Chondrocyte (in vitro differentiated cells): ENCODE measurements at places on chromosomes 2 and 18. TPM values are rescaled to one million over a fixed set of nuclear protein-coding genes. Genes with fewer than 3 reads are reported as not detected.

DNA sequence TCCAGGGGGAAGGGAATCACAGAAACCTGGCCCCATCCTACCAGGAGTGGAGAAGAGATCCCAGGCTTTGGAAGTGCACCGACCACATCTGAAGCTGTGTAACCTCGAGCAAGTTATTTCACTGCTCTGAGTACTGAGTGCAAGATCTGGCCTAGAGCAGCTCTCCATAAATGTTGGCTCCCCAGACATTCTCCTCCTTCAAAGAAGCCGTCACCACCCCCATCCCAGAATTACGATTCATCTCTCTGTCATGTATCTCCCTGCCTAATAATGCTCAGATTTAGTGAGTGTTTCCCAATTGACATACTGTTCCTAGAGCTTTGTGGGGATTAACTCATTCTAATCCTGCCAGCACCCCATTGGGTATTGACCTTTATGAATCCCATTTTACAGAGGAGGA lies 51.7 kb downstream of the TNS1 start:
- DNase-seq: no peak

DNA sequence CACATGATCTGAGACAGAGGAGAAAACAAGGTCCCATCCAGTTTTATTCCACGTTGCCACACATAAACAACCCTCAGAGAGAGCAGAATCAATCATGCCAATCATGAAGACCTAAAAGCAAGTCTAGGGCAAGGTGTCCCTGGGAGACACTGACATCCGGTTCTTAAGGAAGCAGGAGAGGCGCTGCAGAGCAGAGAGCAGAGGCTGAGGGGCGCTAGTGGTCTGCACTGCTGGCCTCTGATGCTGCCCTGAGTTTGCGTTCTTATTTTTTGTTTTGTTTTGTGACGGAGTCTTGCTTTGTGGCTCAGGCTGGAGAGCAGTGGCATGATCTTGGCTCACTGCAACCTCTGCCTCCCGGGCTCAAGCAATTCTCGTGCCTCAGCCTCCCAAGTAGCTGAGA lies 83.3 kb downstream of the SMIM21 start:
- no peak for DNase-seq

- no peak for DNase-seq
Observed at GRCh38 chr2:51000849-51001617, 30.9 kb downstream of the NRXN1 start.

- DNase-seq: no peak
Observed at GRCh38 chr2:60413069-60413813, 140.2 kb downstream of the BCL11A start.

GRCh38 chr2:66433945-66434678 lies 813 bp upstream of the MEIS1 start:
- peak; percentile 81 for DNase-seq

DNA sequence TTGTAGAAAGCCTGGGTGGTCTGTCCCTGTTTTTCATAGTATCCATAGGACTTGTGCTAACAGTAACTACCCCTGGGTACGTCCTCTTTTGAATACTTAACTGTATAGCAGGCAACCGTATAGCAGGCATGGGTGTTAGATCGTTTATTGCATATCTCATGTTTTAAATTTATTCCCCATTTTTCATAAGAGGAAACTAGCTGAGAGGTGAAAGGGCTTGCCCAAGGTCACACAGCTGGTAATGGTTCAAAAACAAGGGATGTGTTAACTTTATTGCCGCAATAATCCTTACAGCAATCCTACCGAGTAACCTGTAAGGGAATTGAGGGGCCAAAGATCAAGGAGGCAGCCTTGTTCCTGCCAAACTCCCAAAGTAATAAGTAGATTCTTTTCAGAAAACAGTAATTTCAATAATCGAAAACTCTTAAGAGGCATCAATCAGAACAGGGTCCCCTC lies 990 bp upstream of the MGAT4A start:
- no peak for DNase-seq

DNA sequence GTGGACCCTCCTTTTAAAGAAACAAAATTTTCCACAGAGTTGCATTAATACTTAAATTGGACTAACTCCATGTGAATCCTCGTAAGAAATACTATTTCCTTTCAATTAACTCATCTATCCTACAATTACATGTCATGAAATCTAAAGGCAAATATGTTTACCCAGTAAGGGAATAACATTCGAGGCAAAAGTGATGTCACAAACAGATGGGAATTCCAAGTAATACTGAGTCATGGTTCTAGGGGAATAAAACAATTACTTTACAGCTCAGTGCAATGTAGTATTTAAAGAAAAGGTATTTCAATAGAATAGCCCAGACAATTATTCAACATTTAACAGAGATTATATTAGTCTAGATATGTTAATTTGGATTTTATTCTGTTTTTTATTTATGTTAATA lies 205.8 kb downstream of the ZNF385B start:
- no peak for DNase-seq

GRCh38 chr2:56185582-56186046 lies 1.8 kb downstream of the CCDC85A start:
- no peak for DNase-seq

- no peak for DNase-seq
Observed at GRCh38 chr2:156320486-156321098, 11.9 kb downstream of the NR4A2 start.

DNA sequence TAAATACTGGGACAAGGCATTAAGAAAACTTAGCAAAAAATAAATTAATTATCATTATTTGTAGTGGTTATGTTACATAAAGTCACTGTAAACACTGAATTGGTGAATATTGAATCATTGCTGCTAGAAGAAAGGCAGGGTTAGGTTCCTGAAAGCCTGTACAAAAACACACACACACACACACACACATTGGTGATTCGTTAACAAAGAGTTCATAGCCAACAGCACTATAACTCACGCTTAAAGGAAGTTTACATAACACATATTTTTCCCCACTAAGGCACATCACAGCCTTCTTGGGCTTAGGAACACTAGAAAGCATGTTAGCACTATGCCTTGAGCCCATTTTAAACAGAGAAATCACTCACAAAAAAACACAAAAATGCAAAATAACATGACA lies 690.0 kb upstream of the PIK3C3 start:
- no peak for DNase-seq

DNA sequence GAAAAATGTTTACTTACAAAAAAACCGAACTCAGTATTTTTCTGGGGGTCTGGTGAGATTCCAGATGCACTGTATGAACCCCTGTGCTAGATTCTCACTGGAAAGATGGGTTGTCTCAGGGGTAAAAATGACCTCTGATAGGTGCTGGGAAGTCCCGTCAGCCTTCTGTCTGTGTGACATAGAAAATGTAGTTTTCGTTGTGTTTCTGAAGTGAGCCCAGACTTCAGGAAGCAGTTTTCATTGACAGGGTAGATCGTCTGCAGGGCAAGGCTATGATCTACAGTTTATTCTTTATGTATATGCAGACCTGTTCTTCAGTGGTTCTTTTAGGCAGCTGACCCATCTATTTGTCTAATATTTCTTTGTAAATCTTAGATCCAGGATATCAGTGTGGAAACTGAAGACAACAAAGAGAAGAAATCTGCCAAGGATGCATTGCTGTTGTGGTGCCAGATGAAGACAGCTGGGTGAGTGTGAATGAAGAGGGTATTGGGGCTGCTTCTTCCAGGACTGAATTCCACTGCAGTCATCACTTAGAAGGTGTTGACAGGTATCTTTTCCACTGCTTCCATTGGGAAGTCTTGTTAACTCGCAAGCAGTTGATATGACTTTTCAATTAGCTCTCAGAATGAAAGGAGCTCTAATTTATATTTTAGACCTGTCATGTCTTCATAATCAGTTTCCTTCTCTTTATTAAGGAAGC lies 107.5 kb upstream of the EML6 start:
- DNase-seq: no peak

DNA sequence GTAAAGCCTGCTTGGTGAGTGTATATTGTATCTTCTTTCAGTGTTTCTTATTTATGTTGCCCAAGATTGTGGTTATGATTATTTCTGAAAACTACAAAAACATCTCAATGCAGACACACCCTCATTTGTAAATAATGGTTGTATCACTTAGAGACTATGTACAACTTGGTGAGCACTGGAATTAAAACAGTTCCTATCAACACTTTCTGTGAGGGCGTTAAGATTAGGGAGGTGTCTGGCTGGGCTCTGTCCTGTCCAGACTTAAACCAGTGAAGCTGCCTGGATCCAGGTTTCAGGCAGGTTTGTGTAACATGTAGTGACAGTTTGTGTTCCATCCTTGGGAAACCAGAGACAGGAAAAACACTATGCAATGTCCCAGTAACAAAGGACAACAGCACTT lies 49.7 kb downstream of the CTAGE1 start:
- DNase-seq: no peak

GRCh38 chr2:37652199-37652640 lies 19.2 kb downstream of the CDC42EP3 start:
- DNase-seq: no peak

DNA sequence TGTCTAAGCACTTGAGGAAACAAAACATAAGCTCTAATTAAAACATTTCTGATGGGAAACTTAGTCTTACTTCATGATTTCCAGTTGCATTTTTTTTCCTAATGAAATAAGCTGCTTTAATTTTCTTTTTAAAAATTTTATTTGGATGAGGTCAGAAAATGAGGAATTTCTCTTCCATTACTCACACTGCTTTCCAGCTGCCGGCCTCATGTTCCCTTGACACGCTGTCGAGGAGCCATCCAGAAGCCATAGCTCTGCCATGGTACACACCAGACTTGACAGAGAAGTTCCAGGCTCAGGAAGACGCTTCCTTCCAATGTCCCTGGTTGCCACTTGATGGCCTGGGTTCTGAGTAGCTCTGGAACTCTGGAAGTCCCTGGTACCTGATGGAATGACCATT lies 12.1 kb upstream of the MAPRE2 start:
- no peak for DNase-seq

DNA sequence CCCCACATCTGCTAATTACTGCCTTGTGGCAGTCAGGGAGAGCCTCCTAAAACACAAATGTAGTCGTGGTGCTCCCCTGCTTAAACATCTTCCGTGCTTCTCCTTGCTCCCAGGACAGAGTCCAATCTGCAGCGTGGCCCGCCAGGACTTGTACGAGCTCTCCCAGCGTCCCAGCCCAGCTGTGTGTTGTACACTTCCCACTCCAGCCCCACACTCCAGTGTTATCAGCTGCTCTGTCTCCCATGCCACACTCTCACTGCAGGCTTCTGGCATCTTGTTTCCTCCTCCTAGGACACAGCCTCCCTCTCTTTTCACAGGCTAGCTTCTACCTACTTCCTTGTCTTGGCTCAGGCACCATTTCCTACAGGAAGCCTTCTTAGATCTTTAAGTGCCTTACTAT lies 199.4 kb downstream of the ALPK2 start:
- no peak for DNase-seq

DNA sequence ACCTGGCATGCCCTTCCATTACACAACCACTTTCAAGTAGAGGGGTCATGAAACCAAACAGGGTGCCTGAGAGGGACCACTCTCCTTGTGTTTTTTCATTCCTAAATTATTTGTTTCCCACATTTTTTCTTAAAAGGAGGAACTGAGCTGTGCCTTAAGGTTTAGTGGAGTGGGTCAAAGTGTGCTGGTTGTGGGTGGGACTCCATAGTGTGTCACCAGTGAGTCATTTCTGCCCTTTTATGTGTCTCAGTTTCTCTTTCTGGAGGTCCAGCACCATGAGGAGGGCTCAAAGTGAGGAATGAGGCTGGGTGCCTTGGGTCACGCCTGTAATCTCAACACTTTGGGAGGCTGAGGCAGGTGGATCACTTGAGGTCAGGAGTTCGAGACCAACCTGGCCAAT lies 37.8 kb downstream of the COMMD1 start:
- DNase-seq: no peak

DNA sequence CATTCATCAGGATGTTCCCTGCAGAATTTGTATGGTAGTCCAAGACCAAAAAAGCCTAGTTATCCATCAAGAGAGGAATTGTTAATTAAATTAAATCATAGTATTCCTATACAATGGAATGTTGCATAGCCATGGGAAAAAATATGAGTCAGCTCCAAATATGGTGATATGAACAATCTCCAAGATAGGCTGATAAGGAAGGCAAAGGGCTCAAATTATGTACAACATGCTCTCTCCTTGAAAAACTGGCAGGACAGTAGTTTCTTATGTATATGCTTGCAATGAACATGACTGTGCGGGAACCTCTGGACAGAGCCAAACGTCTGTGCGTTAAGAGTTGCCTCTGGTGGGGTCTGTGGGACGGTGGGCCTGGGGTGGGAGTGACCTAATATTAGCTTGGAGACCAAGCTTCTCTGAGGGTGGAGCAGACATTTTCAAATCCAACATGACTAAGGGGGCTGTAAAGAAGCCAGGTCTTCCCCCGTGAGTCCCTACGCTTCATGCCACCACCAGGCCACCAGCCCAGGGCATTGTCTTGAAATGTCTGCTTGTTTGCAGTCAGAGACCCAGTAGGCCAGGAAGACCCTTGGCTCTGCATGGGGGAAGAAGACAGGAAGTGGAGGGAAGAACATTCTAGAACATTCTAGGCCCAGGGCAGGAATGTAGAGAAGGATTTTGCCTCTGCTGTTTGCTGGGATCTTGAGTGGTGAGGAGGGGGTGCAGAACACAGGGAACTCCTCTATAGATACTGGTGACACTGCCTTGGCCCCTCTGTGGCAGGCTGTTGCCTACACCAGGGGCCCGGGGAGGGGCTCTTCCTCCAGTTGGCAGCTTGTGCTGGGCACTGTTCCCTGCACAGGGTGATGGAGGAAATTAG lies 244.0 kb upstream of the HS6ST1 start:
- DNase-seq: no peak

DNA sequence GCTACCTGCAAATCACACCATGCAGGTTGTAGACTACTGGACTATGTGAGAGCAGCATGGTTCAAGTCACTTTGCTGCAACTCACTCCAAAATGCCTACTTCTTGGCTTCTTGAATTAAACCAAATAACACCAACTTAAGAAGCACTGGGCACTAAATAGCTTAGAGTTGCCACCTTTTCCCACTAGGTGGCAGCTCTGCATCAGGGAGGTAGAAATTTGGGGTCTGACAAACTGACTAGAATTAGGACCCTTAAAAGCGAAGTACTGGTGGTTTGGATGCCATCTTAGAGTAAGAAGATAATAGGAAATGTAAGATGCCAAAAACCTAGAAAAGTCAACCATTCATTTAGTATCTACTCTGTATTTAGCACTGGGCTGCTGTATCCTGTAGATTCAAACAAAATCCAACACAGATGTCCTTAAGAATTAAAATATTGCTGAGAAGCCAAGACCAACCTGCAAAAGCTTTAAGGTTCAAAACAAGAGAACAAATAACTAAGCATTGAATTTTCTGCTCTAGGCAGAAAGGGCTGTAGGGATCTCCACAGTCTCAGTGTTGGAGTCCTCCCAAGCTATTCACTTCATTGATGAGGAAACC lies 65.5 kb downstream of the CCBE1 start:
- no peak for DNase-seq

DNA sequence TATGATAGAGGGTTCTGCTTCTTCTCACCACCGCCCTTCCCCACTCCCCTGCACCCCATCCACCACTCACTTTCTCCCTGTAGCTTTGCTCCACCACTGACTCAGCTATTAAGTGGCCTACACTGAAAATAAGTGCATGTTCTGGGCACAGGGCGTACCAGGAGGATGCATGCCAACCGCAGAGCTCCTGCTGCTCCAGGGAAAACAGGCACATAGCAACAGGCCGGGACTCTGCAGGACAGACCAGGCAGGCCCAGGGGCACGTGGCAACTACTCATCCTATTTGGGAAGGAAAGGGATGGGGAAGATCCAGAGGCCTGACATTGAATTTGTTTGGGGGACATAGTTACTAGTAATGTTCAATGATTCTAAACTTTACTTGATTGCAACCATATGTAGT lies 28.4 kb downstream of the ARL4C start:
- no peak for DNase-seq

The EVX2 gene
- not detected in 3 replicates for total RNA-seq

The GEN1 gene
- total RNA-seq: 7.2 to 9.4 TPM (median 7.6 TPM) in 3 replicates

The SLC5A7 gene
- not detected in 3 replicates for total RNA-seq

The PDK1 gene
- 13.9 to 27.9 TPM (median 27.6 TPM) in 3 replicates for total RNA-seq

The WDR35 gene
- 4.6 to 9.6 TPM (median 4.9 TPM) in 3 replicates for total RNA-seq

The C1QL2 gene
- total RNA-seq: not detected in 3 replicates

The CDH19 gene
- 1.6 to 4.1 TPM (median 2.0 TPM) in 3 replicates for total RNA-seq
